Esophagus squamous epithelium (tissue), 5 donors: ENCODE measurements at places on chromosomes 2 and 18. TPM values are rescaled to one million over a fixed set of nuclear protein-coding genes. Genes with fewer than 3 reads are reported as not detected.

Gene GALNT5
- total RNA-seq, result 6.7 TPM

Gene ALK
- not detected for total RNA-seq

Gene FBXO15
- total RNA-seq, result 0.19 TPM

Gene ERFE
- total RNA-seq, result not detected

Gene ST6GAL2
- 3.1 TPM for total RNA-seq

Gene DLX1
- total RNA-seq, result not detected

Gene LCT
- not detected for total RNA-seq

Gene IL1RL1
- total RNA-seq, result 0.45 TPM

GRCh38 chr2:151855111-151855510 lies 26.9 kb upstream of the ARL5A start:
- no peak for DNase-seq

- DNase-seq, result no peak
Observed at GRCh38 chr18:21669736-21670285, 34.8 kb downstream of the ABHD3 start.

DNA sequence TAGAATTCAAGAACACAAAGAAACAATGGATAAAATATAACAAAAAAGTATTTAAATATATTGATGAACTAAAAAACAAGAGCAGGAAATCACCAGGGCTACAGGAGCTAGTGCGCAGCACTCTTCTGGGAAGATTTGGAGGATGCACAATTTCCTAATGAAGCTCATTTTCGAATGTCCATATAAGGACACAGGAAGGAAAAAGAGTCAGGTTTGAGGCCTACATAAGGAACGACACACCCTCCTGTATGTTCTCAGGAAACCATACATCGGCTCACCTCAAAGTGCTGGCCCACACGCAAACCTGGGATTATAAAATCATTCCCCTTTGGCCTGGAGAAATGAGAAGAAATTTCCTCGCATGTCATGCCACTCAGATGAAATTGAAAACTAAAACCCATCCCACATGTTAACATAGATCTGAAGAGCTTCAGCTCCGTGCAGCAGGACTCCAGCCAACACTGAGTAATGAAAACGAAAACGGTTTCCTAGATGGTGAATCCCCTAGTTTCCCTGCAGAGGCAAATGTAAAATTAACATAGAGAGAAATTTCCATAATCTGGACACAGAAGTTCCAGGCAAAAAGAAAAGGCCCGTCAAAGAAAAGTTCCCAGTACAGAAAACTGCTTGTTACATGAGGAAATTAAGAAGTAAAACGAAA lies 825.8 kb downstream of the SOCS6 start:
- DNase-seq, result no peak

DNA sequence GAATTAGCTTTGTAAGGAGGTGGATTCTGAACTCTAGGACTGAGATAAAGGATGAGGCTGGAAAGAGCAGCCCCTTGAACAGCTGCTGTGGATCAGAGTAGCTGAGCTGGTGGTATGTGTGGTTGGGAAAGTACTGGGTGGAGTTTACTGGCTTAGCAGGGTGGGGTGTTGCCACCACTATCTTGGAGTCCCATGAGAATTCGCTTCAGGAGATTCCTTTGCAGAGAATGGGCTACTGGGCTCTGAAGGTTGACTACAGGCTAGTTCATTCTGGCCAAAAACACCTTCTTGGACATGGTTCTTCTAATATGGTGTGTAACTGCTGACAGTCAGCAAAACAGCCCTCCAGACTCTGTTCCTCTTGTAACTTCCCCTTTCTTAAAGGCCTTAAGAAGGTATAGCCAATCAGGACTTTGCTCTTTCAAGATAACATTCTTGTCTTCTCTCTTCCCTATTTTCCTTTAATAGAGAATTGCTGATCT lies 52.7 kb downstream of the TET3 start:
- DNase-seq, result no peak

GRCh38 chr2:201021914-201022313 lies 49.6 kb downstream of the HYCC2 start:
- DNase-seq, result no peak

DNA sequence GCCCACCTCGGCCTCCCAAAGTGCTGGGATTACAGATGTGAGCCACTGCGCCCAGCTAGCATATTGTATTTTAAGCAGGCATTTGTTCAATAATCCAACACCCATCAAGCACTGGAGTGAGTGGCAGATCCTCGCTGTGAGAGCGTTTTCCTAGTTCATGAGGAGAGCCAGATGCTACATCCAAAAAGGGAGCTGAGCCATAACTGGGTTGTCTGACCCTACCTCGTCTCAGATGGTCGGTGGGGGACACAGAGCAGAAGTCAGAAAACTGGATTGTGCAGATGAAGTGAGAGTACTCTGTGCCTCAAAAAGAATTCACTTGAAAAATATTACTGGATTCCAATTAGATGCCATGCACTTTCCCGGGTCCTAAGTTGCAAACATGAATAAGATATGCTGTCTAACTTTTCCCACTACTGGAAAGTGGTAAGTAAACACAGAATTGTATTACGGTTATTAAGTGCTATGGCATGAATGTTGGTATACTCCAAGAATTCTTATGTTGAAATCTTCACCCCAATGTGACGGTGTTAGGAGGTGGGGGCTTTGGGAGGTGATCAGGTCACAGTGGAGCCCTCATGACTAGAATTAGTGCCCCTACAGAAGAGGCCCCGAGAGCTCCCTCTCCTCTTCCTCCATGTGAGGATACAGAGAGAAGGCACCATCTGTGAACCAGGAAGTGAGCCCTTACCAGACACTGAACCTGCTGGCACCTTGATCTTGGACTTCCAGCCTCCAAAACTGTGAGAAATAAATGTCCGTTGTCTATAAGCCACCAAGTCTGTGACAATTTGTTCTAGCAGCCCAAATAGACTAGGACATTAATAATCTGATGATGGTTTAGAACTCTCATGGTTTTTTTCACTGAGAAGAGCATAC lies 21.5 kb downstream of the SOWAHC start:
- DNase-seq, result no peak

DNA sequence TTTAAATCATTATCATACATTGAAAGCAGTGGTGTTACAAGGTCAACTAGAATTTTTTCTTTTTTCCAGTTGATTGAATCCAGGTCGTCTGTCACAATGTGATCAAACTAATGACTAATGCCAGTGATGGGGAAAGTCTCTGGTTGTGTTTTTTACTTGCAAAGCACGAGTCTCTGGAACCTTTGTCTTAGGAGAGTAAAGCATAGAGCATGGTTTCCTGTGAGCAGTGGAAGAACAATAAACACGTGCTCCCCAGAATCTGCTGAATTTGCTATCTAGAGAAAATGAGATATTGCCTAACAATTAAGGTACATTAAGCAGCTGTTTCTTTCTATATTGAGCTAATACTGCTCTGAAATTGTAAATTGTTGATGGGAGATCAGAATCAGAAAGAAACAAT lies 1332.4 kb upstream of the TMEFF2 start:
- DNase-seq, result no peak

GRCh38 chr2:181376442-181376841 lies 80.7 kb upstream of the ITGA4 start:
- no peak for DNase-seq

GRCh38 chr2:122094557-122094956 lies 339.1 kb downstream of the TSN start:
- no peak for DNase-seq

DNA sequence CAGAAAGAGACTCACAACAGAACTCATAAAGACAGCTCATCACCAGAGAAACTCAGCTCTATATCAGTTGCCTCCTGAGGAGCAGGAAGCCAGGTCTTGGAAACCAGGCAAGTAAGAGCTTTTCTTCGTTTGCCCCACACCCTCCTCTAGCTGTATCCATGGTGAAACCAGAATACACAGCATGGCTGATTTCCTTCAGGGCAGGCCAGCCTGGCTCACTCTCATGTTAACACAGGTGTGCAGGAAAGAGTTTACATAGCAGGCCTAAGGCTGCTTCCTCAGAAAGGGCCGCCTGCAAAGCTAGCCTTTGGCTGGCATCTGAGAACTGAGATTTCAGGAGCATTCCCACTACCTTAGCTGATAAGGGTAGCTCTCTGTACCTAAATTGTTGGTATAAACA lies 65.7 kb downstream of the KLHL14 start:
- DNase-seq, result no peak

DNA sequence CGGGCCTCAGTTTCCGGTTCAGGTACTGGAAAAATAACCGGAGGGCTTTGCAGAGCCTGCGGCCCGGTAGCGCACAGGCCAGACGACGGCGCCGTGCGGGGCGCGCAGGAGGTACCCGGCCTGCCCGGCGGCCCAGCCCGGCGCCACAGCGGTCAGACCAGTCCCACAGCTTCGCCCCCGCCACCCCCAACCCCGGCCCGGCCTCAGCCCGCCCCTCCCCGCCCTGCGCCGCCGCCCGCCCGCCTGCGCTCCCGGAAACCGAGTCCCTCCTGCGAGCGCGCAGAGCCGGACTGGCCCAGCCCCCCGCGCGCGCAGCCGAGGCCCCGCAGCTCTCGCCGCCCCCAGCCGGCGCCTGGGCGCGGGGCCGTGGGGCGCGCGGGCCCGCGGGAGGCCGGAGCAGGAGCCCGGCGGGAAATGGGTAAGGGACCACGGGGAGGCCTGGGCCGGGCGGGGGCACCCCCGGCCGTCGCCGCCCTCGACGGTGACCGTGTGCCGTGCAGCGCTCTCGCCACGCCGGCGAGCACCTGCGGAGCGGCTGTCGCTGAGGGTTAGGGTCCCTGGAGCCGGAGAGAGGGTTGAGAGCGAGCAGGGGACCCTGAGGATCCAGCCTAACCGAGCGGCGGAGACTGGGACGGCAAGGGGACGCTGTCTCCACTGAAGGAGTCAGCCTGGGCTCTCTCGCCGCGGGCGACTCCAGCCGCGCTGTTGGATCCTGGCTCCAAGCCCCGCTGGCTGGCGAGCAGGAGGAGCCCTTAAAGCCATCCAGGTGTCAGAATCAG lies 16.5 kb upstream of the PSD4 start:
- no peak for DNase-seq

DNA sequence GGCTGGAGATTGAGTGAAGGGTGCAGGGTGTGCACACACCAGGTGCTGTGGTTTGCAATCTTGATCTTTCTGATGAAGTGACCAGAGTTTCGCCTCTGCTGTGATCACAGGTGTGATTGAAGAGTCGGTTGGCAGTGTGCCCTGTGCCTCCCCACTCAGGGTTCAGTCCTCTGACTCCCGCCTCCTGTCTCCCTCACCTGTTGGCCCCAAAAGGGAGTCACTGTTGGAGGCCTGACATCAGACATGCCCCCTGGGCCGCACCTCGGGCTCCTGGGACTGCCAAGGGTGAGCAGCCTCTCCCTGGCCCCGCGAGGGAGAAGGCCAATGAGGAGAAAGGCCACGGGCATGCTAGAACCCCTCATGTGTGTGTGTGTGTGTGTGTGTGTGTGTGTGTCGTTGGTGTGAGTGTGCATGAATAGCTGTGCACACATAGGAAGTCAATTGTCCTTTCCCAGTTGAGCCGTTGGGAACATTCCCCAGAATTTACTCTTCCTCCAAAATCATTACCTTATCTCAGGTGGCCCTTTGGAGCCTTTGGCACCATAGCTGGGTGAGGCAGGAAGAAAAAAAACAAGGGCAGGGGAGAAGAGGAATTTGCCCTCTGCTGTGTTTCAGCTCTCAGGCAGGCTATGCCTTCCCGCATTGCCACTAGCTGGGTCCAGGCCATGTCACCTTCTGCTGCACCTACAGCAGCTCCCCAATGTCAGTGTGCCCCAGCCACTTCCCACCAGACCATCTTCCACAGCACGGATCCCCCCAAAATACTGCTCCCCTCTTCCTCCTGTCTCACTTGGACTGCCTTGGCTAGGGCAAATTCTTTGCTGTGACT lies 78.1 kb upstream of the LAPTM4A start:
- DNase-seq, result no peak

- DNase-seq, result no peak
Observed at GRCh38 chr2:7154656-7155055, 237.4 kb downstream of the RNF144A start.

DNA sequence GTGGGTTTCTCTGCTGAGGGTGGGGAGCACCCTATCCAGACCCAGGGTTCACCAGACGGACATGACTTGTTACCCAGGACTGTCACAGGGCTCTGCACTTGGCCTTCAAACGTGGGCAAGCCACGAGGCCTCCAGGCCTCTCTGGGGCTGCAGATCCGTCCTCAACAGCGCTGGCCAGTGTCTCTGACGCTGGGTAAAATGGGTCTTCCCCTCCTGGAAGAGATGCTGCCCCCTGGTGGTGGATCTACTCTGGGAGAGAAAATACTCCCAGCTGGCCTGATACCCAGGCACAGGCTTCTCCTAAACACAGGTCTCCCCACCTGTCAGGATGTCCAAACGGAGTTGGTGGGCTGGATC lies 3.7 kb downstream of the GPR17 start:
- DNase-seq, result peak; percentile 43

DNA sequence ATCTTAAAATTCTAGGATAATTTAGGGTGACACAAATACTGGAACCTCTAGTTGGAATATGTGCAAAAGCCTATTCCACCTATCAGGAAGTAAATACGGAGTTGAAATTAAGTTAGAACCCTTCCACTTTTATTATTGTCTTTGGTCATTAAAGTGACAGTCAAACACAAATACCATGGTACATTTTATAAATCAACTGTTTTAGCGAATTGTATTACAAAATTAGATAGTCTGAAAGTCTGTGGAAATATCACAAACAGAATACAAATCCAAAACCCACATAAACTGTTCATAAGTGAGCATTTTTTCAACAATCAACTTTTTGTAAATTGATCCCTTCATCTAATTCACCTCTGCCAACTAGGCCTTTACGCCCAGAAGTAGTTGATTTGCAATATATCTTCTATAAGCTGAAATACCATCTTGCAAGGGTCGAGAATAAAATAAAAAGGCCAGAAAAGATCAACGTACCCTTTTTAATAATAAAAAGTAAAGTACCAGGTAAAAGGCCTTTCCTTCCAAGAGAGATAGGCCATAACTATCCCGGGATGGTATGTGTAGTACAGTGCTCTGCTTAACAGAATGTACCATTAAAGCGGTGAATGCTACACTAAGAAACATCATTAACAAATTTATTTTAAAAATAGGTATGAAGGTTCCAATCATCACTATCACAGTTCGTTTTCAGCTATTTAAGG lies 1.3 kb downstream of the USP34 start:
- DNase-seq, result no peak

DNA sequence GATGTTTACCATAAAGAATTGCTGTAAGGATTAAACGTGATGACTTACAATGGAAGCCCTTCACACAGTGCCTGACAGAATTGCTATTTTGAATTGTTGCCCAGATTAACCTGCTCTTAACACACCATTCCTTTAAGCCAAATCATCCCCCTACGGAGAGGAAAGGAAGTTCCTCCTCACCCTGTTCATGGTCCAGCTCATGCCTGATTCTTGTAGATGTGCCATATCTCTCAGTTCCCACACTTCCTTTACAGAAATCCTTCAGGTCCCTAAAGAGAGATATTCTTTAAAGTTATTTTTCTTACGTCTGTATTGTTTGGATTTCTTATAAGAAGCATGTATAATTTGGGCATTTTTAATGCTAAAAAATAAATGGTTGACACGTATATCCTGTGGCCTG lies 127.5 kb upstream of the DAPL1 start:
- no peak for DNase-seq
